NB4 (cell line): ENCODE measurements at places on chromosomes 2 and 18.

DNA sequence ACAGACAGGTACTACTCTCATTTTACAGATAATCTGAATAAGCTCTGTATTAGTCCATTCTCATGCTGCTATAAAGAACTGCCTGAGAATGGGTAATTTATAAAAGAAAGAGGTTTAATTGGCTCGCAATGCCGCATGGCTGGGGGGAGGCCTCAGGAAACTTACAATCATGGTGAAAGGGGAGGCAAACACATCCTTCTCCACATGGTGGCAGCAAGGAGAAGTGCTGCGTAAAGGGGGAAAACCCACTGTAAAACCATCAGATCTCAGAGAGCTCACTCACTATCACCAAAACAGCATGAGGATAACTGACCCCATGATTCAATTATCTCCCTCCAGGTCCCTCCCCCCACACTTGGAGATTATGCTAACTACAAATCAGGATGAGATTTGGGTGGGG, 254.4 kb downstream of the KCNE4 start:
- peak; percentile 49 for DNase-seq

DNA sequence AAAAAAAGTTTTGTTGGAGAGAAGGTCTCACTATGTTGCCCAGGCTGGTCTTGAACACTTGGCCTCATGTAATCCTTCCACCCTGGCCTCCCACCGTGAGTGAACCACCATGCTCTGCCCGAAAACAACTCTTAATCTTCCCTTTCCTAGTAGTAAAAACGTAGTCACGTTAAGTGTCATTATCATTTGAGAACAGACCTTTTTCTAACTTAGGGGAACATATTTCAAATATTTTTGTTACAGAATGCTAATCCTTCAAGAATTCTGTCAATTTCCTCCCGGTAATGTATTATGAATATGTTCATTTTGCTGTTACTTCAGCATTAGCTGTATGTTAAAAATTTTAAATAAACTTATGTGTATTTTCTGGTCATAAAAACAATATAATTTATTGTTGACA, 49.7 kb downstream of the MTA3 start:
- no peak for DNase-seq

GRCh38 chr2:98601532-98602132, 6.7 kb downstream of the COA5 start:
- DNase-seq: peak; percentile 57

- peak; percentile 74 for DNase-seq
These were observed 43.7 kb upstream of the SEMA4C start for GRCh38 chr2:96913398-96914202.

DNA sequence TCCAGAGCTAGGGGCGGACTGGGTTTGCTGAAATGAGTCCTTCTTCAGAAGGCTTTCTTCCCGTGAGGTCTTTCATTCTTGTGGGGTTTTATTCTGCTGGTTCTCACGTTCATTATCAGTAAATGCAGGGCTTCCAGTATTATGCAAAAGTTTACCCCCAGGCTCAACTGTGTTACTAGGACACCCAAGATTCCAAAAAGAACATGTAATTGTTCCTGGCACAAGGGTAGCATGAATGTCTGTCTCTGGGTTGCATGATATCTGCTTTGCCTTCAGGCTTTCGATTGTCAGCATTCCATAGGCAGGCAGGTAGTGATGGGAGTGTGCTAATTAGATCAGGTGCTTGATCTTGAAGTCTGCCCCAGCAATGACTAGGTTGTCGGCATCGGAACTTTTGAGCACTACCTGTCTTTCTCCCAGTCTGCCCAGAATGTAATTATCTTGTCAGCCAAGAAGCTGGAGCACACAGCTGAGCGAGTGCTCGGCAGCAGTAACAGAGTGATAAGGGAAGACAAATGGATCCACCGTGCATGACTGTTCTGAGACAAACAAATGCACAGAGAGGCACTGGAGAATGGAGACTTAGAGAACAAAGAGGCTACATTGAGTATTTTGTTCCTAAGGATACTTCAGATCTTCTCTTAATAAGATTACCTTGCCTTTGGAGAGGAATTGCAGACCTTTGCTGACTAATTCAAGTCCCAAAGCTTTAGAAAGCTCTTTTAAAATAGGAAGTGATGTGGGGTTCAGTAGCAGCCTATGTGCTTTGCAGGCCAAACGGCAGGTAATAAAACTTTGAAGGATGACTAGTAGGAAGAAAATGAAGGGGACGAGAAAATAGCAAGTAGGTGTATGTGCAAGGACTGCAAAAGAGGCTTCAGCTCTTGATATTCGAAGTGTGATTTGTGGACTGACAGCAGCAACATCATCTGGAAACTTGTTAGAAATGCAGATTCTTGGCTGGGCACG, 41.9 kb downstream of the ITGB6 start:
- DNase-seq: no peak

DNA sequence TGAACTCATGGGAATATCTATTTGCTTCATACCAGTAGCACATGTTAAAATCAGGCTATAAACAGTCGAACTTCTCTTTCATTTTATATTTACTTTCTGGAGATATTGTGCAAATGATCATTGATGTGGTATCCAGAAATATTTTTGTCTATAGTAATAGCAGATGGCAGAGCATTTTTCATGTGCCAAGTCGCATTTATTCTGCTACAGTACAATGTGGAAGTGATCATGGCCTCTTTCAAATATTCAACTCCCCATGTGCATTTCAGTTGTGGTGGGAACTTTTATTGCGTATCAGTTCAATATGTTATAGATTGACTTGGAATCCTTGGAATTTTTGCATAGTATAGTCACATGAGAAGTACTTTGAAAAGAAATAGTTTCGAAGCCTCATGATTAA, 57.4 kb downstream of the RHBDD1 start:
- no peak for DNase-seq

DNA sequence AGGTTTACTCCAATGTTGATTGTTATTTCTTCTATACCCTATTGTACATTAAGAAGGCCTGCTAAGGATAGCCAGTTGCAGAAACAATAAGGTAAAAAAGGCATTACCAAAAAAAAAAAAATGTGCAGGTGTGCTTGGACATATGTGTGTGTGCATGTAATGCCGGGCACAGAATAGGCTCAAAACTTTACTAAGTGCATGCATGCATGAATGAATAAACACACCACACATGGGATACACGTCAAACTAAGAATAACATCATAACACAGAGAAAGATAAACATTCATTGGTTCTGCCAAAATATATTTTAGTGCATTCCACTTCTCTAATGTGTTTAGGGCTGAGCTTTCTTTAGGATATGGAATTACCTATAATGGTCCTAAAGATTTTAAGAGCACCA, 298.2 kb downstream of the TCF4 start:
- no peak for DNase-seq

DNA sequence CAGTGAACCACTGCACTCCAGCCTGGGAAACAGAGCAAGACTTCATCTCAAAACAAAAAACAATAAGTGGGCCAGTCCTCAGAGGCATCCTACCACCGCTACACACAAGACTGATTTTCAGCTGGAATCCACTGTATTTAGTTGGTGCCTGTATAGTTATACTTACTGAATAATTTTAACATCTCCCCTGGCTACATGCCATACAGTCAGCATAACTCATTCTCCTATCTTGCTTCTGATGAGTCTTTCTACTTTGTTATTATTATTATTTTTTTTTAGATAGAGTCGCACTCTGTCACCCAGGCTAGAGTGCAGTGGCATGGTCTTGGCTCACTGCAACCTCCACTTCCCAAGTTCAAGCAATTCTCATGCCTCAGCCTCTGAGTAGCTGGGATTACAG, 19.9 kb upstream of the CAB39 start:
- no peak for DNase-seq

GRCh38 chr2:207230261-207231105, 64.7 kb upstream of the KLF7 start:
- DNase-seq: peak; percentile 41
